ENCODE measurements at places on chromosomes 1 and 21.

DNA sequence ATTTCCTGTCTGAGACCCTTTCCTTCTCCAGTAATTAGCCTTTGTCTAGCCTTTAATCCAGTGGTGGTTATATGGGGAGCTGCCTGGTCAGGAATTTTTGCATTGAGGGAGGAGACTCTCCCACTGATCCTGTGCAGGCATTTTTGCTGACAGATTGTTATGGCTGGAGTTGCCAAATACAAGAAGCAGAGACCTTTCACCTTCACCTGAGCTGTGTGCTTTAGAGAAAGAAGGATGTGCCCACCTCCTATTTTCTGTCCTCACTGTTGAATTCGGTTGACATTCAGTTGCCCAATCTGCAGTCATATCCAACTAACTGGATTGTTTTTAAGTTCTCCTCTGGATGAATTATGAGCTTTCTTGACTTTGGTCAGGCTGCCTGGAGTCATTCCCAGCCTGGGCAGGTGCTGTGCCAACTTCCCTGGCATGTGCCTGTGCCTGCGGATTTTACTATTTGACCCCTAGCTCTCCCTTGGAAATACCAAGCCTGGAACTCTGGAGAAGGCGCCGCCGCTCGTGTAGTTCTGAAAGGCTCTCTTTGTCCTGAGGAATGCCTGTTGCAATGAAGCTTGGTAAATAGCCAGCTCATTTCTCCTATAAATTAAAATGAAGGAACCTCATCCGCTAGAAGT lies 143.9 kb downstream of the NOS1AP start:
- no peak for DNase-seq

DNA sequence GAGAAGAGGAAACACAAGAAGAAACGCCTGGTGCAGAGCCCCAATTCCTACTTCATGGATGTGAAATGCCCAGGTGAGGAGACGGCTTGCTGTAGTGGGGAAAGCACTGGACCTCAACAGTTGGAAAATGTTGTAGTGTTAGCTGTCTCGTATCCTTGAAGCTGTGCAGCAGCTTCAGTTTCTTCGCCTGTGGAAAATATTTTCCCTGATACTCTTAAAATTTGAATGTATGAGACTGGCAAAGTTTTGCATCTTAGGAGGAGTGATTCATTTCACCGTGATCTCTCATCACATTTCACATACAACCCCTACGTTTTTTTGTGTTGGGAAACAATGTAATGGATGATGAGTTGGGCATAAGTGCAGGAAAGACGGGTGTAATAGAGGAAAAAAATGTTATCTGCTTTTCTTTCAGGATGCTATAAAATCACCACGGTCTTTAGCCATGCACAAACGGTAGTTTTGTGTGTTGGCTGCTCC lies 629 bp downstream of the RPS27 start:
- DNase-seq, result no peak

- no peak for DNase-seq
Observed at GRCh38 chr1:5595531-5596170, 396.6 kb downstream of the NPHP4 start.

DNA sequence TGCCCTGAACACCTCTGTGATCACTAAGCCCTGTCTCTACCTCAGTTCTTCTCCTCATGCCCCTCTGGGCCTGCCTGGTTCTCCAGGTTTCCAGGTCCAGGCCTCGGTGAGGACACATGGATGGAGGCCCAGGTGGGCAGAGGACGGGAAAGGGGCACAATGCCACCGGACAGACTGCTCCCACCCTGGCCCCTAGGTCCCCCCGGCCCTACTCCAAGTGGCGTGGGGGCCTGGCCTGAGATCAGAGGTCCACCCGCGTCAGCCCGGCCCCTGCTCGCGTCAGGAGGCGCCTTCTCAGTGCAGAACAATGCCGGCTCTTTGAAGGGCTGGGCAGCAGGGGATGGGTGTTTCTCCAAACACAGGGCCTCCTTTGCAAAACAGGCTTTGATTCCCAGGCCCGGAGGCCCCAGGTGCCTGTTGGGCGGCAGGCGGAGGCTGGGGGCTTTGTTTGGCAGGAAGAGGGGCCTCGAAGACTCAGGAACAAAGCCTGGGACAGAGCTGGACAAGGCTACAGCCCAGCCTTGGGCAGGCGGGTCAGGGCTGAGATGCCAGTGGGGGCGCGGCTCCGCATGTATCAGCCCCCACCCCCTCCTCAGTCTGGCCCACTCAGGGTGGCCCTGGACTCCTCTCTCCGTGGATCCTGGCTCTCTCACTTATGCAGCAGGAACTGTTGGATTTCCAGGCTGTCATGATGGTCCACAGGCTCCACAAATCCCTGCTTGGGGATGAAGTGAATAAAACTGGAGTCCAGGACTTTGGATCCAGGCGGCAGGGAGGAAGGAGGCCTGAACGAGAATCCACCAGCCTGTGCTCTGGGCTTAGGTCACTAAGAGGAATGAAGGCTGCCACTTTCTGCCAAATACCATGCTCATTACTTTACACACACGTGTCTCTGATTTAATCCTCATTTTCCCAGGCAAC lies 77.4 kb upstream of the SLC2A1 start:
- DNase-seq, result no peak

DNA sequence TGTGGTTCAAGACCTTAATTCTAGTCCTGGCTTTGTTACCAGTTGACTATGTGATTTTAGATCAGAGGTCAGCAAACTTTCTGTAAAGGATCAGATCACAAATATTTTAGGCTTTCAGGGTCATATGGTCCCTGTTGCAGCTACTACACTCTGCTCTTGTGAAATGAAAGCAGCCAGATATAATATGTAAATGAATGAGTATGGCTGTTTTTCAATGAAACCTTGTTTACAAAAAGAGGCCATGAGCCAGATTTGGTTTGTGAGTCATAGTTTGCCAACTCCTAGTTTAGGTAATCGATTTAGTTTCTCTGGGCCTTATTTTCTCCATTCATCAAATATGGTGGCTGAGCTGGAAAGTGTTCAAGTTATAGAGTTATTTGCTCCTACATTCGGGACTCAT lies 346.7 kb downstream of the NUF2 start:
- DNase-seq, result no peak
